ENCODE measurements at places on chromosomes 1 and 21.

DNA sequence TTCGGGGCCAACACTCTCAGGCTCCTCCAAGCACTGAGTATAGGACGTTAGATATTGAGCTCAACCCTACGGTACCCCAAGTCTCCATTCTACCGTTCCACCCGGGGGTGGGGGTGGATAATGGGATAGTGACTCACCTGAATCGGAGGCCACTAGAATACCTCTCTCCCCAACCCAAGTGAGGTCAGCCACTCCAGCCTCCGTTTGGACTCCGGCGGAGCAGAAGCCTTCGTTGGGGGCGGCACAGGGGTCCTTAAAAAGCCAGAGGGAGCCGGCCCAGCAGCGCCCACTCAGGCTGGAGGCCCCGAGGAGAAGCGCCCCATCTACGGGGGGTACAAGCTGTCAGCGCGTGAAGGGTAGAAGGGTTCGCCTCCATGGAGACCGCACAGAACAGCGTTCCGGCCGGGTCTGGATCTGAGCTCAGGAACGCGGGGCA, 556 bp downstream of the WDR77 start:
- no peak for DNase-seq

GRCh38 chr1:209519786-209520185, 63.7 kb upstream of the CAMK1G start:
- DNase-seq, result no peak

DNA sequence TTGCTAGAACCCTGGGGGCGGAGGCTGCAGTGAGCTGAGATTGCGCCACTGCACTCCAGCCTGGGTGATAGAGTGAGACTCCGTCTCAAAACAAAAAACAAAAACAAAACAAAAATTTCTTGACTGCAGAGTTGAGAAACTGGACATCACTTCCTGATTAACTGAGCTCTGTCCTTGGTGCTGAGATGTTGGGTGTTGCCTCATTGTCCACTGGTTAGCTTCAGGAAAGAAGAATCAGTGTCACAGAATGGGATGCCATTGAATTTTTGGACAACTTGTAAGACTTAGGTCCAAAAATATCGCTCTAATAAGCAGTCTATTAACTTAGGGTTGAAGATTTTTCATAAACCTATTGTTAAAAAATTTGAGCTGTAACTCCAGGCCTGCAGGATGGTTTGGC, 23.8 kb upstream of the KCNA10 start:
- DNase-seq, result peak; percentile 19

- DNase-seq, result no peak
Measured at GRCh38 chr1:18989176-18989799, 32.8 kb upstream of the IFFO2 start.

DNA sequence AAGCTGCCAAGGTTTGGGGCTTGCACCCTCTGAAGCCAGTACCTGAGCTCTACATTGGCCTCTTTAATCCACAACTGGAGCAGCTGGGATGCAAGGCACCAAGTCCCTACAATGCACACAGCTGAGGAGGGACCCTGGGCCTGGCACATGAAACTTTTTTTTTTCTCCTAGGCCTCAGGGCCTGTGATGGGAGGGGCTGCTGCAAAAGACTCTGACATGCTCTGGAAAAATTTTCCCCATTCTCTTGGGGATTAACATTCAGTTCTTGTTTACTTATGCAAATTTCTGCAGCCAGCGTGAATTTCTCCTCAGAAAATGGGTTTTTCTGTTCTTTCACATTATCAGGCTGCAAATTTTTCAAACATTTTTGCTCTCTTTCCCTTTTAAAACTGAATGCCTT, 1072.2 kb downstream of the BRINP3 start:
- DNase-seq, result no peak

- no peak for DNase-seq
Measured at GRCh38 chr21:44990921-44991320, 51.1 kb downstream of the SLX9 start.
